Central memory CD8-positive, alpha-beta T cell (primary cell): ENCODE measurements at places on chromosomes 2 and 18.

GRCh38 chr18:13317801-13318200 lies 99.2 kb downstream of the LDLRAD4 start:
- DNase-seq, result no peak
- H3K36me3 ChIP-seq, result no peaks in the 10 kb centered on the region
- peaks cover 14% of the 10 kb centered on the region for H3K27me3 ChIP-seq
- no peak overlapping the region for H3K27ac ChIP-seq
- H3K4me1 ChIP-seq, result no peaks in the 10 kb centered on the region

DNA sequence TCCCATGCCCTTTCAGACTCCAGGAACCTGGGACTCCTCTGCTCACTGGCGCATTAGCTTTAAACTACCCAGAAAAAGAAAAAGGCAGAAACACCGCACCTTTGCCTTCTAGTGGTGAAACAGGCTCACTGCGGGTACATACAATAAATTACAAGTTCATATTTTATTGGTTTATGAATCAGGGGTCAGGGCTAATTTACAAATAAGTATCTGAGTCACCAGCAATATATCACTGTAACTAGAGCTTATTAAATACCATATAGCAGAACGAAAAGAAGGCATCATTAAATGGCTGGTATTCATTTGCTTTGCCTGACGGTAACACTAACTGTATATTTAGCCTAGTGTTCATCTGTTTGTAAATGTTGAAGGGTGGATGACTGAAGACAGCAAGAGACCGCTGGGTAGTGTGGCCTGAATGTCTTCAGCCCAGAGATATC lies 26.9 kb upstream of the DTNB start:
- no peak overlapping the region for H3K4me3 ChIP-seq
- no peaks in the 10 kb centered on the region for H3K27me3 ChIP-seq
- H3K36me3 ChIP-seq, result peaks cover 3% of the 10 kb centered on the region
- no peak for DNase-seq
- peaks cover 5% of the 10 kb centered on the region for H3K4me1 ChIP-seq
- H3K27ac ChIP-seq, result no peak overlapping the region

DNA sequence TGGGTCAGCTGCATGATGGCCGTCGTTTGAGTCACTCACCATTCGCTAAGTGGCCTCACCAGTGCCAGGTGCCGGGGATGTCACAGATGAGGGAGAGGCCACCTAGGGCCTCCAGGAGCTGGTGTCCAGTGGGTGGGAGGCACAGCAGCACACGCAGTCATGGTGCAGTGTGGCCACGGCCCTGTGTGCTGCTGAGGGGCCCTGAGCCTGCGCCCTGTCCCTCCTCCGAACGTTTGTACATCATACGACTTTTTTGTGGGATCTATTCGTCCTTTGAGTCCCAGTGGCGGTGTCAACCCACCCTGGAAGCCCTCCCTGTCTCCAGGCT lies 30.1 kb upstream of the ODC1 start:
- no peak for DNase-seq
- peaks cover 19% of the 10 kb centered on the region for H3K27me3 ChIP-seq
- H3K36me3 ChIP-seq, result peaks cover 2% of the 10 kb centered on the region
- H3K4me3 ChIP-seq, result no peak overlapping the region
- H3K4me1 ChIP-seq, result peaks cover 6% of the 10 kb centered on the region

DNA sequence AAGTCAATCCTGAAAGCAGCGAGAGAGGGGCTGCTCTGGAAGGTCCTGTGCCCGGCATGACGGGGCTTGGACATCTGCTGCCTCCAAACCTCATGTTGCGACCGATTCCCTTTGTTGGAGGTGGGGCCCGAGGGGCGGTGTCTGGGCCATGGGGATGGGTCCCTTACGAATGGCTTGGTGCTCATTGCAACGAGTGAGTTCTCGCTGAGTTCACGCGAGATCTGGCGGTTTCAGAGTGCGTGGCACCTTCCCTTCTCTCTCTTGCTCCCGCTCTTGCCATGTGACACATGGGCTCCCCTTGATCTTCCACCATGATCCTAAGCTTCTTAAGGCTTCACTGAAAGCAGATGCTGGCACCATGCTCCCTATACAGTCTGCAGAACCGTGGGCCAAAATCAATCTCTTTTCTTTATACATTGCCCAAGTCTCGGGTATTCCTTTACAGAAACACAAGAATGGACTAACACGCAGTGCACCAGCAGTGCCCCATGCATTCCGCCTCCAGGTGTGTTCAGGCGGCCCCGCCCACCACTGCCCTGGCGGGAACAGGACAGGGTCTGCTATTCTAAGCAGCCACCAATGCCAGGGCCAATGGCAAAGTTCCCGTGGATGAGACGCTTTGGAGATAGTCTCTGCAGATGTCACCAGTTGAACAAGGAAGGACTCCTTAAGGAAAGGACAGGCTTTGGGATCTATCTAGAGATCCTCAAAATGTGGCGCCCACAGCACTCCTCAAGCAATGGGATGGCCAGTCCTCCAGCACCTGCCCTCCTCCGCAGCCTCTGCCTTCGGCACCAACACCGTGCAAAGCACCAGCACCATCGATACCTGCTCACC lies 63.4 kb downstream of the ZNF516 start:
- H3K4me3 ChIP-seq, result no peak overlapping the region
- H3K36me3 ChIP-seq, result peaks cover 2% of the 10 kb centered on the region
- no peak overlapping the region for H3K27ac ChIP-seq
- H3K27me3 ChIP-seq, result peaks cover 39% of the 10 kb centered on the region

- H3K36me3 ChIP-seq, result no peaks in the 10 kb centered on the region
- H3K27me3 ChIP-seq, result peaks cover 26% of the 10 kb centered on the region
- H3K4me1 ChIP-seq, result peaks cover 20% of the 10 kb centered on the region
- H3K4me3 ChIP-seq, result peak overlapping the region; percentile 37
Measured at GRCh38 chr2:238231251-238231793, 8.5 kb downstream of the HES6 start.
